ENCODE measurements at places on chromosomes 7 and 10.

DNA sequence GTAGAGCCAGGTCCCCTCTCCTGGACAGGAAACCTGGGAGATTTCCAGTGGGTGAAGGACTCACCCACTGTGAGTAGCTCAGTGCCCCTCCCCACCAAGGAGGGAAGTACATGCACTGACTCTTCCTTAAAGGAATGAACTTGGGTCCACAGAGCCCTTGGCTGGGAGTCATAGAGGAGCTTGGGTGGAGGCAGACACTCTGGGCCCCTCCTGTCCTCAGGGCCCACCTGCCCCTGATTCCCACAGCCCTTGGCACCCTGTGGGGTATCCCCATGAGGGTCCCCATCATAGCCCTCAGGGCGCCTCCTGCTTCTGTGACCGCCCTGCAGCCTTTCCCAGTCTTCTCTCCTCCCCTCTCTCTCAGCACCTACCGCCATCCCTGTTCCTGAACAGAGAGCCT, 3.7 kb downstream of the EN2 start:
- DNase-seq: no peak

GRCh38 chr10:13613519-13613918, 26.8 kb downstream of the PRPF18 start:
- DNase-seq: no peak

DNA sequence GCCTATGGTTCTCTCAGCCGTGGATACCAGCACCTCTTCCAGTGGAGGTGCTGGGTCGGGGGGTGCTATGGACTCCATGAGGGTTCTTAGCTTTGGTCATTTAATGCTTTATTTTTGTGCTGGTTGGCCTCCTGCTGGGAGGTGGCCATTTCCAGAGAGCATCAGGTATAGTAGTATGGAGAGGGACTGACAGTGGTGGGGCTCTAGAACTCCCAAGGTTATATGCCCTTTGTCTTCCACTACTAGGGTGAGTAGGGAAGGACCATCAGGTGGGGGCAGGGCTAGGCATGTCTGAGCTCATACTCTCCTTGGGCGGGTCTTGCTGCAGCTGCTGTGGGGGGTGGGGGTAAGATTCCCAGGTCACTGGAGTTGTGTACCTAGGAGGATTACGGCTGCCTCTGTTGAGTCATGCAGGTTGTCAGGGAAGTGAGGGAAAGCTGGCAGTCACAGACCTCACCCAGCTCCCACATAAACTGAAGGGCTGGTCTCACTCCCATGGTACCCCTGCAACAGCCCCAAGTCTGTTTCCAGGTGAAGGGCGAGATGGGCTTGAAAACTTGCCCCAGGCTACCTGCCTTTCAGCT, 763.2 kb upstream of the LRRTM3 start:
- DNase-seq: no peak

DNA sequence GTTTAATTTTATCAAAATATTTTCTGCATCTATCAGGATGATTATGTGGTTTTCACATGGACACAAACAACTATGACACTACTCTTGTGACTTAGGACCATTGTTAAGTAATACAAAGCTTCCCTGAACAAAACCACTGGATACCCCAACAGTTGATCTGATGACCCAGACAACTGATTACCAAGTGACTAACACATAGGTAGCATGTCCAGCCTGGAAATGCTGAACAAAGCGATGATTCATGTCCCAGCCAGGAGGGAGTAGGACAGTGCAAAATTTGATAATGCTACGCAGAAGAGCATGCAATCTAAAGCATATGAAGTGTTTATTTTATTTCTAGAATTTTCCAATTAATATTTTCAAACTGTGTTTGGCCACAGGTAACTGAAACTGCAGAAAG, 8.9 kb upstream of the PNLIP start:
- no peak for DNase-seq

DNA sequence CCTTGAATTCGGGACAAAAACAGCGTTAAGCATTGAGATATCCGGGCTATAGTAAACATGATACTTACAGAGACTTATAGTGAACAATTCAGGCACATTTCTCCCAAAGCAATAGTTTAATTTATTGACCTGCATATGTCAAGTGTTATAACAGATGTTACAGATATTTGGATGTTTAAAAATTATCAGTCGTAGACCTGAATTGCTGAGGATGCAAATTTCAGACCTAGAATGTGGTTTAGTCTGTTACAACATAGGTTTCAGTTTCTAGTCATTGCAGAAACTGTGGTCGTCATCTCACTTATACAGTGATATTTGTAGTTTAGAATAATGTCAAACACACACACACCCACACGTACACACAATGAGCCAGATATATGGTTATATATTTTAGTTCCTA, 85.2 kb downstream of the VTI1A start:
- no peak for DNase-seq

DNA sequence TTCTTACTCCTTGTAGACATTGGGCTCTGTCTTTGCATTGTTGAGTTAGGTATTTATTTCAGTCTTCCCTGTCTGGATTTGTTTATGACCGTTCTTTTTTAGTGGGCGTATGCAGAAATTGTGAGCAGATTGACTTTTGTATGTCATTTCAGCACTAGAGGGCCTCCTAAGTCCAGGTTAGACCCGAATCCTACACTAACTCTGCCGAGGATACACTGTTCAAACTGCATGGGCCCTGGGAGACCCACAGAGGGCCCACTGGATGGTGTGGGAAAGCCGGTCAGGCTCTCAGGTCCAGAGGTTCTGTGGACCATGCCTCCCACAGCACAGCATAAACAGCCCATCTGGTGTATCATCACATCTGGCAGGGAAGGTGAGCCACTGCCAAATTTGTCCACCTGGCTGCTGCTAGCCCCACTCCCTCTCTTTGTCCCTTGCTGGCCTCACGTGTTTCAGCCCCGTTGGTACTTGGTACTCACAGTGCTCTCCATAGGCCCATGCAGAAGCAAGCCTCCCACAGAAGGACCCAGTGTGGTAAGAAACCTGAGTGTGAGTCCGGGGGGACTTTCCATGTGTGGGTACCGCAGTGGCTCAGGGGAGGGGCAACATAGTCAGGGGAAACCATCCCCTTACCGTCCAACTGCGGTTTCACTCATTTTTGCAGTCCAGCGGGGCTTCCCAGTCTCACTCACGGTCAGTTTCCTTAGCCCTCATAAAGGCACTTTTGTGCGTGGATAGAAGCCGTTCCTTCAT, 112.8 kb downstream of the APBB1IP start:
- DNase-seq: no peak

DNA sequence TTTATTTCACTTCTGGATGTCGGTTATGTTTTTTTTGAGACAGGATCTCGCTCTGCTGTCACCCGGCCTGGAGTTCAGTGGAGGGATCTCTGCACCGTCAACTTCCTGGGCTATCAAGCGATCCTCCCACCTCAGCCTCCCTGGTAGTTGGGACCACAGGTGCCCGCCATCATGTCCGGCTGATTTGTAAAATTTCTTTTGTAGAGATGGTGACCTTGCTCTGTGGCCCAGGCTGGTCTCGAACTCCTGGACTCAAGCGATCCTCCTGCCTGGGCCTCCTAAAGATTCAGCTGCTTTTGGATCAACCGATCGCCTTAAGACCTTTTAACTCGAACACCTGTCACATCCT, 606 bp upstream of the RABGEF1 start:
- no peak for DNase-seq

DNA sequence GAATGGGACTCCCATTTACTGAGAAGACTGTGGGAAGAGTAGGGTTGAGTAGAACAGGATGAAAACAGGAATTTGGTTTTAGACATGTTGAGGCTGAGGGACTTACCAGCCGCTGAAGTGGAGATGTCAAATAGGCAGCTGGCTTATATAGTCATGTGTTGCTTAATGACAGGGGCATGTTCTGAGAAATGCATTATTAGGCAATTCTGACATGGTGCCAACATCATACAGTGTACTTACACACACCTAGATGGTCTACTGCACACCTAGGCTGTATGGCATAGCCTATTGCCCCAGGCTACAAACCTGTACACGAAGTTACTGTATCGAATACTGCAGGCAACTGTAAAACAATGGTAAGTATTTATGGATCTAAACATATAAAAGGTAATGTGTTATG, 17.5 kb downstream of the ARL3 start:
- DNase-seq: no peak

DNA sequence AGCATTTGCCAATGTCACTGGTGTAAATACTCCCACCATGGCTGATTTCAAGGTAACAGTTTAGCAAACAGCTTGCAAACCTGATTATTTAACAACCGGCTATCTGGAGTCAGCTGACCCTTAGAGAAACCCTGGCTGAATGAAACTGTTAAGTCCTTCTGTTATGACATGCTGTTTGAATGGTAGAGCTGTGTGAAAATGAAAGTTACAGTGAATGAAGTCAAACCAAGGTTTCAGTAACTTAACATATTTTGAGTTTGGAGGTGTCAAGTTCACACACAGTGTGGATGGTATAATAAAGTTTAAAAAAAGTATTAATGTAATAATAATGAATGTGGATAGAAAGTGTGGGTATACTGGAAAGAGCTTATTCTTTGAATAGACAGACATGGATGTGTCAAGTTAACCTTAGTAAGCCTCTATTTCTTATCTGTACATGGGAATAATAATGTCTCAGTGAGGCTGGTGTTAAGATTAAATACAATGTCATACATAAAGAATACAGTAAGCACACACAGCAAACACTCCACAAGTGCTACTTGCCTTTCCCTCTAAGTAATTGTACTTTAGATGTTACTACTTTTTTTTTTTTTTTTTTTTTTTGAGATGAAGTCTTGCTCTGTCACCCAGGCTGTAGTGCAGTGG, 150.4 kb downstream of the TAX1BP1 start:
- DNase-seq: no peak

GRCh38 chr7:158603773-158604755, 16.4 kb upstream of the PTPRN2 start:
- DNase-seq: no peak

DNA sequence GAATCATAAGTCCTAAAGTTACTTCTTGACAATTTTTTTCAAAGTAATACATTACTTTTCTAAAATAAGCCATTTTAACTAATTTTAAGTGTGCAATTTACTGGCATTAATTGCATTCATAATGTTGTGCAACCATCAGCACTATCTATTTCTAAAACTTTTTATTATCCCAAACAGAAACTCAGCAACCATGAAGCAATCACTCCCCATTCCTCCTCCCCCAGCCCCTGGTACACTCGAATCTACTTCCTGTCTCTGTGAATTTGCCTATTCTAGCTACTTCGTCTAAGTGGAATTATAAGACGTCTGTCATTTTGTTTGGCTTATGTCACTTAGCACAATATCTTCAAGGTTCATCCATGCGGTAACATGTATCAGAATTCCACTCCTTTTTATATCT, 84.9 kb downstream of the MKX start:
- DNase-seq: no peak

- peak; percentile 30 for DNase-seq
Measured at GRCh38 chr10:77478247-77478961, 159.2 kb downstream of the KCNMA1 start.

DNA sequence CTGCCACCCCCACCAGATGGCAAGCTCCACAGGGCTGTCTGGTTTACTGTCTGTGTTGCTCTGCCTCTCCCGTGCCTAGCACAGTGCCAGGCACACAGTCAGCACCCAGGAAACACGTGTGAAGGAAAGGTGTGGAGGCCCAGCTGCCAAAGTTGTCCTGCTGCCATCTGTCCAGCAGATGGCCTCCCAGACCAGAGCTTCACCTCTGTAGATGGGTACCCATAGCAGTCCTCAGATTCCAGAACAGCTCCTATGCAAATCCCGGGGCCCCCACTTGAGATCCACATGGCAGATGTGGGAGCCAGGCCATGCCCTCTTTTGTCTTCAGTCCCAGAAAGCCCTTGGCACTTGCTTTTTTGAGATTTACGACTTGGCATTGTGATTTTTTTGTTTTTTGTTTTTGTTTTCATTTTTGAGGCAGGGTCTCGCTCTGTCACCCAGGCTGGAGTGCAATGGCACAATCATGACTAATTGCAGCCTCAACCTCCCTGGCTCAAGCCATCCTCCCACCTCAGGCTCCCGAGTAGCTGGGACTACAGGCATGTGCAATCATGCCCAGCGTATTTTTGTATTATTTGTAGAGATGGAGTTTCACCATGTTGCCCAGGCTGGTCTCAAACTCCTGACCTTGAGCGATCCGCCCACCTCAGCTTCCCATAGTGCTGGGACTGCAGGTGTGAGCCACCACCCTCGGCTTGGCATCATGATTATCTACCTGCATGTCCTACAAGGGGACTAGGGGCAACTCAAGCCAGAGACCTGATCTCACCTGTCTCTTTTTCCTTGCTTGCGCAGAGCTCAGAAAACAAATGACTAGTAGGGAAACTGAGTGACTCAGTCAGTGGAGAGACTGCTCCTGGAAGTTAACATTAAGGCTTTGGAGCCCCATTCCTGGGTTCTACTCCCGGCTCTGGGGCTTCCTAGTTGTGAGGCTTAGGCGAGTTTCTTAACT, 16.9 kb upstream of the PALD1 start:
- DNase-seq: peak; percentile 19

- no peak for DNase-seq
Measured at GRCh38 chr7:133027397-133027796, 54.5 kb downstream of the CHCHD3 start.

DNA sequence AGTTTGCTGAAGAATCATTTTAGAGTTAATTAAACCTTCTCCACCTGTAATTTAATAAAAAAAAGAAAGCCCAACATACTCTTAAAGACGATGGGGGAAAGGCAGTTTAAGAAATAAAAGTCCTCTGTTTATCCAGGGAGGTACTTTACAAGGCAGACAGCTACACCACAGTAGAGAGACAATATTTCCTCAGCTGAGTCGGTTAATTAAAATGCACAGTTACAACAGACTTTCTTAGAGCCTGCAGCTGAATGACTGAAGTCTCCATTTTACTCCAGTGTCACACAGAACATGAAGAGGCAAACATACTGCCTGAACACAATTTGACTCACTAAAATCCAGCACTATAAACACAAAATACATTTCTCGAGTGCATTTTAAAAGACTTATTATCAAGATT, 15.1 kb downstream of the LRRTM3 start:
- DNase-seq: no peak

- DNase-seq: no peak
Measured at GRCh38 chr7:114554781-114555537, 140.3 kb downstream of the FOXP2 start.

GRCh38 chr10:70903262-70903921, 15.0 kb upstream of the PCBD1 start:
- DNase-seq: peak; percentile 46
